ENCODE measurements at places on chromosomes 4 and X.

GRCh38 chrX:144768540-144768939 is 478.8 kb upstream of the SPANXN1 start:
- DNase-seq, result no peak

- DNase-seq, result no peak
Measured at GRCh38 chr4:119525005-119525749, 103.4 kb downstream of the PDE5A start.

GRCh38 chr4:187577941-187578480 is 417.6 kb upstream of the ZFP42 start:
- no peak for DNase-seq

DNA sequence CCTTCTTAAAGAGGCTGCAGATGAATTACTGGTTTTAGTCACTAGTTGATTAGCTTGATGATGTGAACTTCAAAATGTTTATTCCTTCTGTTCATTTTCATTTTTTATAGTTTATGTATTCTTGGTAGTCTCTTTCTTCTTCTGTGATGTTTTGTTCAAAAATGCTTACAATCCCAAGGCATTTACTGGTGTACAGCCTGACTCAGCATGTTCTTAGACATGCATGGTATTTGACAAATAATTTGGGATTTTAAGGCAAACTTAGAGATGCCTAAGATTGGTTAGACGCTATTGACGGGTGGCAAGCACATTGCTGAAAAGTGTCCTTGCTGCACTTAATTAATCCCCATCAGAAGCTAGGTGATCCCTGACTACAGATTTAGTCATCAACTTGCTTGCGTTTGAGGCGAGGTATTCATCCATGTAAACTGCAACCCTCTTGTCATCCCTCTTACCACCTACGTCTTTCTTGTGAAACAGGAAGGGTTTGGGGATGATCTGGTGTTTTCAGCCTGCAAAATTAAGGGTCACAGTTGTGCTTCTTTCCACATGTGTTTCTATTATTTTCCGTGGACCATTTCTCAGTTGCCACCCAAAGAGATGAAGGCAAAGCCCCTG is 331.8 kb downstream of the DKK2 start:
- DNase-seq, result no peak

GRCh38 chr4:154559141-154559493 is 3.7 kb upstream of the FGB start:
- no peak for DNase-seq

- DNase-seq, result no peak
Measured at GRCh38 chr4:79025170-79025569, 85.9 kb upstream of the PAQR3 start.

- no peak for DNase-seq
Measured at GRCh38 chr4:54525602-54526001, 132.2 kb upstream of the KIT start.

- DNase-seq, result no peak
Measured at GRCh38 chr4:25590171-25590570, 65.5 kb upstream of the SLC34A2 start.

GRCh38 chr4:143726714-143727113 is 26.2 kb upstream of the FREM3 start:
- DNase-seq, result no peak

- DNase-seq, result no peak
Measured at GRCh38 chr4:31737419-31737818, 1017.2 kb downstream of the PCDH7 start.

DNA sequence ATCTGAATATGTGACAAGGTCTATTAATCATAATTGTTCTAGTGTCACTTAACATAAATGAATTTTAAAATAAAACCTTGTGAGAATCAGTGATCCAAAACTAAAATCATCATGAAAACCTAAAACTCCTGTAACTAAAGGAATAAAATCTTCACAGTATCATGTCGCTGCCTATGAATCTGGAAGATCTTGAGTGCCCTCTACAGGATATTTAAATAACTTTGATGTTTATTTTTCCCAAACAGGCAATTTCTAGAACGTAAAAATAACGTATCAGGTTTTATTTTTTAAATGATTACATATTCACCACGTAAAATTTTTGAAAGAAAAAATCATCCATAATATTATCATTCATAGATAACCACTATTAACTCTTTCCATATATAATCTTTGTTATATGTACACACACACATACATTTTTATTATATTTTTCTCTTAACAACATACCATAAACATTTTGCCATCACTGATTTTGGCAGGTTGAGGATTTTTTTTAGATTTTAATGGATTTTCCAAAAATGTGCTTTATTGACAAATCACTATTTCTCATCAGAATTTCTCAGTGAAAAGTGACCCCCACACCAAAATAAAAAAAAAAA is 79.6 kb downstream of the COMMD8 start:
- DNase-seq, result no peak

DNA sequence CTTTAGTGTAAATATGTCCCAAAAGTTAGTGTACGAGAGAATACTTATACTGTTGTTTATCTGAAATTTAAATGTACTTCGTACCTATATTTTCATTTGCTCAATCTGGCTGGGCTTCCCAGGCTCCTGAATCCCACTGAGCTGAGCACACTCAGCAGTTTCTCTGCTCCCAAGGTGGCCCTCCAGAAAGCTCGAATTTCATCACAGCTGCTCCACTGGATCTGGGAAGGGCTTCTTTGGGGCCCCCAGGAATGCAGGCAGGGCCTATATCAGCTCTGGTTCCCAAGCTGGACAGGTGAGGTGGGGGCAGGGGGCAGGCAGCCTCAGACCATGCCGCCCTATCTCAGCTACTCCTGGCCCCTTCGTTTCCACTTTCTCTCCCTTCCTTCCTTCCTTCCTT is 1.5 kb upstream of the FATE1 start:
- DNase-seq, result no peak

DNA sequence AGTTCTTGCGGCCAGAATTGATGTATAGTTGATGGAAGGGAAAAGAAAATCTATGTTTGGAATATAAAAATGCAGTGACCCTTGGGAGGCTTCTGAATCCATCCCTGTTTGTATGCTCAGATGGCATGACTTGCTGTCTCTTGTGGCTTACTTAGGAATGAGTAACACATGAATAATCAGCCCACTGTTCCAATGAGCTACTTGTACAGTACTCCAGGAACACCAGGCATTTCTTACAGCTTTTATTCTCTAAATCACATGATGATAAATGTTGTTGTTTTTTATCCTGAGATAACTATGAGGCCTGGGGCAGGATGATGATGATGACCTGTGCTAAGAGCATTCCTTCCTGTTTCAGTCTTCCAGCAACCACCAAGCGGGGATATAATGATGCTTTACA is 18.9 kb downstream of the TMPRSS11E start:
- DNase-seq, result no peak

DNA sequence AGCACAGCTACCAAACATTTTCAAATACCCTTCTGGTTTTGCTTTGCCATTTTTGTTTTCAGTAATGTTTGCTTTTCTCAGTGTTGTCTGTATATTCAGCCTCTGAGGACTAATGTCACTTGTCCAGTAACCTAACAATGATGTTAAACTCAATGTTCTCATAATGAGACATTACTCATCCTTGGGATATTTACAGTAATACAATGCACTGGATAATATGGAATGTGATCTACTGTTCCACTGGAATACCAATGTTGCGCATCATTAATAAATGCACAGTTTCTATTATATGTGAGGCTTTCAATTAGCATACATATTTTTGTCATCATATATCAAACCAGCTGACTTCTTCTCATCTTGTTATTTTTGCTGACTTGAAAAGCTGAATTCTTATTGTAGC is 259.1 kb downstream of the SH2D1A start:
- DNase-seq, result no peak

DNA sequence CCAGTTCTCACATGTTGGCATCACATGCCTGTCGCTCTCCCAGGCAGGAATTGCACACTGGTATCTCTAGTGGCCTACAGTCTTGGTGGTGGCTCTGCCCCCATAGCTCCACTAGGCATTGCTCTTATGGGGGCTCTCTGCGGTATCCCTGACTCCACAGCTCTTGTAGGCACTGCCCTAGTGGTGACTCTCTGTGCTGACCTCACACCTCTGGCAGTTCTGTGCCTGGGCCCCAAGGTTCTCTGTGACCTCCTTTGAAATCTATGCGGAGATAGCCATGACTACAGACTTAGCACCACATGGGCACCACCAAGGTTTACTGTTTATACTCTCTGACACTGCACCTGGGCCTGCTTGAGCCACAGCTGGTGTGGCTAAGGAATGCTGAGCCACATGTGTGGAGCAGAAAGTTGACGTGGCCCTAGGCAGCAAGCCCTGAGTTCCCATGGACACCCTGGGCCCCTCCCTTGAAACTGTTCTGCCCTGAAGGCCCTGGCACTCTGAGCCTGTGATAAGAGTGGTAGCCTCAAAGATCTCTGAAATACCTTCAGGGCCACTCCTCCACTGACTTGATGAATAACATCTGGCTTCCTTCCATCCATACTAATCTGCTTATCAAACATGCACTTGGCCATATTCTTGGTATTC is 8.0 kb downstream of the SLC9B1 start:
- no peak for DNase-seq

- no peak for DNase-seq
Measured at GRCh38 chr4:42617030-42617429, 39.9 kb downstream of the ATP8A1 start.

- no peak for DNase-seq
Measured at GRCh38 chrX:17560385-17560784, 176.9 kb upstream of the SCML1 start.

DNA sequence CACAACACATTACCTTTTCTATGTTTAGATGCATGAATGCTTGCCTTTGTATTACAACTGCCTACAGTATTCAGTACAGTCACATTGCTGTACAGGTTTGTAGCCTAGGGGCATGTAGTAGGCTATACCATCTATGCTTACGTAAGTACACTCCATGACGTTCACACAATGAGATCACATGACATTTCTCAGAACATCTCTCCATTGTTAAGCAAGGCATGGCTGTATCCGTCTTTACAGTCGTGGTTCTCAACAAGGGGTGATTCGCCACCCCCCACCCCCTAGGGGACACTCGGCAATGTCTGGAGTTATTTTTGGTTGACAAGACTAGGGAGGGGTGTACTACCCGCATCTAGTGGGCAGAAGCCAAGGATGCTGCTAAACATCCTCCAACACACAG is 12.1 kb downstream of the CD99L2 start:
- DNase-seq, result no peak

DNA sequence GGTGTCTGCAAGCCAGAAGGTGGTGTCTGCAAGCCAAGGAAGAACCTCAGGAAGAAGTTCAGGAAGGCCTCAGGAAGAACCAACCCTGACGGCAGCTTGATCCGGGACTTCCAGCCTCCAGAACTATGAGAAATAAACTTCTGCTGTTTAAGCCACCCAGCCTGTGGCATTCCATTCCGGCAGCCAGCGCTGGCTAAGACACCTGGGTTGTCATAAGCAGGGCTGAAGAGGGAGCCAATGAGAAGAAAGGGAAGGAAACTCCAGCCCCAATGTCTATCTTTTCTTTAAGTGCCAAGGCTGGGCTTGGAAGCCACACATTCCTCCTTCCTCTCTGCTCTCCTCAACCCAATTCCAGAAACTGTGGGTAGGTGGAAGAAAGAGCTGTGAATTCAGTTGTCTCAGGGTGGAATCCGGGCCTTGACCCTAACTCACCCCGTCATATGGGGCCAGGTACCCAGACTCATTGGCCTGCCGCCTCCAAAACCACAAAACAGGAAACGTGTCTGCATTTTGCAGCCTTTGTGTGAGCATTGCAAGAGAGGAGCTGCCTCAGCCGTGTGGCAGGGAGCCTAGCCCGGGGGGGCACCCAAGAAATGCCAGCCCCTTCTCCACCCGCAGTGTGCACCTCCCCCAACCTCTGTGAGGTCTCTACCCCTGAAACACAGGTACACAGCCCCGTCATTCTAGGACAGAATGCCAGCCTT is 26.8 kb downstream of the CRMP1 start:
- DNase-seq, result no peak

- DNase-seq, result no peak
Measured at GRCh38 chrX:134990801-134991481, at the start of gene SMIM10. Gene SMIM10, plus strand, starts transcription at chrX:134990991. Its CDS starts 105 bp downstream, at chrX:134991096.

DNA sequence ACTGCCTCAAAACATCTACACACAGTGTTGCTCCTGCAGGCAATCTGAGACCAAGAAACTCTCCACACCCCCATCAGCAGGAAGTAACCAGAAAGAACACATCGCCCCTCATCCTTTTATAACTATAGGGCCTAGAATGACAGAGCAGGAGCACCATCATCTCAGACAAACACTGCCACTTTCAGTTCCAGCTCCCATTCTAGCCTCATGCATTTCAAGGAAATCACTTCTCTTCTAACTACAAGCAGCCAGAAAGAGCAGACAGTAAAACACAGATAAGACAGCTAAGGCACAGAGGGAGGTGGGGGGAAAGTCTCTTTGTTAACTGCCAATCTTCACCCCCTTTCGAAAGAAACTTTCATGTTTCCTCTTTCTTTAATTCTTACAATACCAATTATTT is 102.6 kb upstream of the TENT5D start:
- DNase-seq, result no peak

GRCh38 chr4:138894011-138894410 is 121.6 kb upstream of the NOCT start:
- no peak for DNase-seq

GRCh38 chrX:11887175-11887574 is 129.1 kb downstream of the MSL3 start:
- DNase-seq, result no peak

- no peak for DNase-seq
Measured at GRCh38 chrX:94288325-94288724, 614.3 kb downstream of the FAM133A start.

GRCh38 chr4:155657169-155657568 is 9.5 kb upstream of the GUCY1A1 start:
- no peak for DNase-seq

GRCh38 chrX:50115973-50116372 is 84.8 kb downstream of the AKAP4 start:
- DNase-seq, result no peak

DNA sequence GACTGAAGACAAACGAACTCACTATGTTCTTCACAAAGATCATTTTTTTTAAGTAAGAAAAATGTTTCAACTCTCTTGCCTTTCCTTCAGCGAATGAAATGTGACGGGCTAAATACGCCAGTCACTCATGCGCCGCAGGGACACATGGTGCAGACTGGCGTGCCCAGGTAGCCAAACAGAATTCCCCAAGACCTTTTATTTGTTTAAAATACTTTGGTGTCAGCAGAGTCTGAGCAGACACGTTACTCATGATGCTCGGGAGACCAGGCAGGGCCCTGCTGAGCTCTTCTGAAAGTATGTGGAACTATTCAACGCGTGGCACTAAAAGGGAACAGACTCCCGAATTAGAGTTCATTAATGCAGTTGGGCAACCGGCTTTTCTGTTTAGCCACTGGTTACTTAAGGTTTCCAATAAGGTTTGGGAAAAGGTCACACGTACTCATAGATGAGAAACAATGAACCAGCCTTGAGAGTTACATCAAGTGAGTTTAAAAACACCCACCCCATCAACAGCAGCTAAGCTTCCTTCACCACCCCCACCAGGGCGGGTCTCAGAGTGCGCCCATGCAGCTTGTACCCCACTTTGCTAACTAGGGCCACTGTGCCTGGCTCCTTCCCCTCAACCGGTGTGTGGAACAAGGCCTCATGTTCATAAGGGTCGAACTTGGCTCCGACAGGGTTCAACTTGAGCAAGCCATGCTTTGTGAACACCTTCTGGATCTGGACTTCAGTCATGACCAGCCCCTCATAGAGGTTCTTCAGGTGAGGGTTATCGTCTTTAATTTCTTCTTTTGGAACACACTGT is 7.3 kb downstream of the GRPEL1 start:
- DNase-seq, result no peak

GRCh38 chrX:39855748-39856129 is 242.0 kb downstream of the BCOR start:
- DNase-seq, result peak; percentile 50
